ENCODE measurements at places on chromosomes 7 and 10. TPM values are rescaled to one million over a fixed set of nuclear protein-coding genes. Genes with fewer than 3 reads are reported as not detected.

The NME8 gene
- not detected for total RNA-seq

- no peak for DNase-seq
Observed at GRCh38 chr10:209357-209756, 74.1 kb downstream of the ZMYND11 start.

GRCh38 chr10:102602272-102603045 lies 41.8 kb upstream of the TRIM8 start:
- DNase-seq = no peak

The VIPR2 gene
- total RNA-seq = not detected

The CYP2W1 gene
- total RNA-seq = not detected

- no peak for DNase-seq
Observed at GRCh38 chr7:13602036-13602435, 387.4 kb downstream of the ETV1 start.

DNA sequence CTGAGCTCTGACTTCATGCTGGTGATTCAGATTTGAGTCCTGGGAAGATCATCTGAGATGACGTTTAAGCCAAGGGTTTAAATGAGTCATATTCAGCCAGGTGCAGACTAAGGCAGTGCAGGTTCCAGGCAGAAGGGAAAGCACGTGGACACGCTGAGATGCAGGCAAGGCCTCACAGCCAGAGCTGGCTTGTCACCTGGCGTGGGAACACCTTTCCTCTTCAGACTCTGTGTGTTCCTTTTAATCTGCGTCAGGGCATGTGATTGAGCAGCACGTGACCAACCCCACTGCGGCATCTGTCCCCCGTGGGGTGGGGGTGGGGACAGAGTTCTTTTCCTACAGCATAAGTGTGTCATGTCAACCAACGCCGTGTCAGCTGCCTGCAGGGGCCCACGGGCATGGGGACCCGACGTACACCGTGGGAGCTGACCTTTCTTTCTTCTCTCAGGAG lies 10.7 kb upstream of the IDI2 start:
- DNase-seq = no peak

DNA sequence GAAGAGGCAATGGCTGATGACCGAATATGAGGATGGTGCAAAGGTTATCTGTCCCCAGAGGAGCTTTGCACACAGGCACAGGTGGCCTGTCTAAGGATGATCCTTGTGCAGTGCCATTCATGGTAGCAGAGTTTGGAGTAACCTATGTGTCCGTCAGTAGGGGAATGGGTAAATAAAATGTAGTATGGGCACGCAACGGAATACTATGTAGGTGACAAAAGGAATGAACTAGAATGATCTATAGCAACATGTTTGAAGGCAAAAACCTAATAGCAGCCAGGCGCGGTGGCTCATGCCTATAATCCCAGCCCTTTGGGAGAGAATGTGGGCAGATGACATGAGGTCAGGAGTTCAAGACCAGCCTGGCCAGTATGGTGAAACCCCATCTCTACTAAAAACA lies 41.6 kb upstream of the ECHDC3 start:
- DNase-seq = no peak

DNA sequence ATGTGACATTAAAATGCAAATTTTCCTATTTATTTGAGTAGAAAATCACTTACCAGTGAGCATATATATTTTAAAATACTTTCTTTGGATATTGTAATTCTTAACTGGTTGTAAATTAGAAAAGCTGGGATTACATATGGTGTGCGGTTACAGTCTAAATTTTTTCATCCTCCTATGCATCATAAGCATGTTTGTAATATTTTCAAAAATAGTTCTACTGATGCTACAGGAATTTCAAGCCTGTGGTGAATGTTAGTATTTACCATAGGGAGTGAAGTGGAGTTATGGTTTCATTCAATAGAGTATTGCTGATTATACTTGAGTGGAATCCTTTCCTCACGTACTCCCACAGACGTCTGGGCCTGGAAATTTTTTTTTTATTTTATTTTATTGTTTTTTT lies 34.6 kb upstream of the ST7 start:
- no peak for DNase-seq

GRCh38 chr7:74235518-74236268 lies 18.5 kb downstream of the RFC2 start:
- DNase-seq = no peak

- DNase-seq = peak; percentile 18
Observed at GRCh38 chr10:3781468-3782145, 3.4 kb downstream of the KLF6 start.

The SAMD9L gene
- total RNA-seq = not detected

GRCh38 chr7:106036004-106036403 lies 72.9 kb downstream of the CDHR3 start:
- DNase-seq = no peak

GRCh38 chr10:50470345-50470744 lies 153.4 kb downstream of the SGMS1 start:
- no peak for DNase-seq

- no peak for DNase-seq
Observed at GRCh38 chr7:77248154-77248553, 48.5 kb upstream of the FGL2 start.

DNA sequence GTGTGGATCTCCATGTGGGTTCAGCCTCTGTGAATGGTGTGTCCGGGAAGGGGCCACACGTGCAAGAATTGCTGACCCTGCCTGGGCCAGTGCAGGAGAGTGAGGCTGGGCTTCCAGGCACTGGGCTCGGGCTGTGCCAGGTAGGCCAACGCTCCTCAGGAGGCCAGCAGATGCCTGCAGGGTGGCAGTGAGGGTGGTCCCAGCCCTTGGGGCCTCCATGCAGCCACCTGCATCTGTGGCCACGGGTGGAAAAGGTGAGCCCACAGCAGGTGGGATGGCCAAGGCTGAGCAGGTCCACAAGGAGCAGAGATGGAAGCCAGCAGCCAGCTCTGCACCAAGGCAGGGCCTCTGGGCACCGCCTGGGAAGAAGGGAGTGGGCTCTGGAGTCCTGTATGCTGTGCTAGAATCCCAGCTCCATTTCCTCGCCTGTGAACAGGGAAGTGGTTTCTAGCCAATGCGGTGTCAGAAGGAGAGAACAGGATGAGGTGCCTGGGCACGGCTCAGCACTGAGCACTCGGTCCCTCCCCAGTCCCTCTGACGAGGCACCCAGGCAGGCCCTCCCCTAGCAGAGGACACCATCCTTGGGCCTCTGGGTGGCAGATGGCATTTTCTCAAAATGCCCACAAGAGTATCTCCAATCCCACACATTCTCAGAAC lies 31.1 kb upstream of the RET start:
- no peak for DNase-seq

DNA sequence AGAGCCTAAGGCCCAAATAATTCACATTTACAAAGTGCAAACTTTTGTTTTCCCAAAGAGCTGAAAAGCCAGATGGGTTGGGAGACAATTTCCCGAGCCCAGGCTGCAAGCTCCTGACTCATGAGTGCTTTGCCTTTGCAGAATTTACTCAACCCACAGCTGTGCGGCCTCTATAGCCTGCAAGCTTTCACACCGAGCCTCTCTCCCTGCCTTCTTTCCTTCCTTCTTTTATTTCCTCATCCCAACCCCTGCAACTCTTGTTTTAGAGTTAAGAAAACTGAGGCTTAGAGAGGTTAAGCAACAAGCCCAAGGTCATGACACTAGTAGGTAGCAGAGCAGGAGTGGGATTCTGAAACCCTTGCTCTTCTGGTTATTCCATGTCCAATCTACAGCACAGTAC lies 203.0 kb upstream of the GPR26 start:
- DNase-seq = no peak

- DNase-seq = no peak
Observed at GRCh38 chr7:23335136-23335535, 36.0 kb downstream of the MALSU1 start.

DNA sequence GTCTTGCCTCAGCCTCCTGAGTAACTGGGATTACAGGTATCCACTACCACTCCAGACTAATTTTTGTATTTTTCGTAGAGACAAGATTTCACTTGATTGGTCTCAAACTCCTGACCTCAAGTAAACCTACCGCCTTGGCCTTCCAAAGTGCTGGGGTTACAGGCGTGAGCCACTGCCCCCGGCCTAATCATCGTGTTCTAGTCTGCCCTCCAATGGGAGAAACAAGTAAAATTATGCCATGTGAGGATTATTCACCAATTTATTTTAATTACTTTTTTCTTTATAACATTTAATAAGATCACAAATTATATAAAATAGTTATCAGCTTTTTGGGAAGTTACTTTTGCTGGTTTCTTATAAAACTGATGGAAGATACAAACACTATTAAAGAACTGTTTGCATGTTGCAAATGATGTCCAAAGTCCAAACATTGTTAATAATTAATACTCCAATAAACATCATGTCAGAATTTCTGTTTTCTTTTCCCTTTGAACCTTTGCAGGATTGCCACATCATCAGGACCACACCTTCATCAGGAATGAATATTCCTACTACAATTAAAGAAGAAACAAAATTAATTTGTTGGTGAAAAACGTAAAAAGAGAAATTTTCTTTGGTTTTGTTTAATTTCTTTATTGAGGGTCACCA lies 786 bp upstream of the AKR1C4 start:
- no peak for DNase-seq

- no peak for DNase-seq
Observed at GRCh38 chr10:43233601-43234430, 33.0 kb downstream of the RASGEF1A start.

DNA sequence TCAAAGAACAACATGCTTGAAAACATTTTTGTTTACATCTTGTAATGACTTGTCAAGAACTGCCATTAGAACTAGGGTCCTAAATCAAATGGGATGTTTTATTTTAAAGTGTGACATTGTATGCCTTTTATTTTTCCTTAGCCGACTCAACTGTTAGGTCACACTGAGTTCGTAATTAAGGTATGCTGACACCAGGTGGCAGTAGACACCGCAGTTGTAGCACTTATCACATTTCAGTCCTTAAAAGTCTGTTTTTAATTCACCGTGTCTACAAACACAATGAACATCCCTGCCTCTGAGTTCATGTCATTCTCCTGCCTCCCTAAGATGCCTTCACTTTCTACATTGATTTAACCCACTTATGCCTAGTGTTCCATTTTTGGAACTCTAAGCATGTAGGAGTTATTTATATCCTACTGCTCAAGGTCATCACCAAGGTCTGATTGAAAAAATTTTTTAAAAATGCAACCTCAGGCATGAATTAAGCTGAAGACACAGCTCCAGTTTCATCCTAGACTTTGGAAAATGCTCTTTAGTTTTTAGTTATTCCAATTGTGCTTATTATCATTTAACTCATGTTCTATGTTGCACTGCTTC lies 186.1 kb downstream of the BMPER start:
- peak; percentile 32 for DNase-seq

The SPDYE8 gene
- total RNA-seq = not detected
